Lower lobe of right lung (tissue), 2 donors: ENCODE measurements at places on chromosomes 2 and 18. TPM values are rescaled to one million over a fixed set of nuclear protein-coding genes. Genes with fewer than 3 reads are reported as not detected.
A peak's percentile ranks its signal among the peaks of the same experiment; 100 is the strongest.

- no peak for DNase-seq
Measured at GRCh38 chr18:78071776-78072175, 822.1 kb downstream of the GALR1 start.

- no peak for DNase-seq
Measured at GRCh38 chr18:32372381-32373061, 98.2 kb downstream of the GAREM1 start.

DNA sequence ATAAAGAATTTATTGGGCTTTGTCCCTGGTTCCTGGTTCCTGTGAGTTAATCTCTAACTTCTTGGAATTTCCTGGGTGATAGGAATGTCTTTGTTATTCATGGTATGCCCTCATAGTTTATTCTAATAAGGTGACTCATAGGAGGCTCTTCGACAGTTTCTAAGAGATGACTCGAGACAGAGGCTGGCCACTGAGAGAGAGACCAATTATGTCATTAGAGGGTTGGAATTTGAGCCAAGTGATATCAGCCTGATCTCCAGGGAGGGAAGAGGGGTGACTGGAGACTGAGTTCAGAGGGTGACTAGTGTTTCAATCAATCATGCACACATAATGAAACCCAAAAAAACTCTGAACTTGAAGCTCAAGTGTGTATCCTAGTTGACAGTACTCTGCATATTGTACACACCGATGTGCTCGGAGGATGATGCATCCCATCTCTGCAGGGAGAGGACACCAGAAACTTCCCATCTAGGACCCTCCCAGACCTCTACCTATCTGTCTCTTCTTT lies 185.7 kb downstream of the MTCL1 start:
- DNase-seq, result no peak

GRCh38 chr2:161063946-161064306 lies 96.3 kb upstream of the TANK start:
- DNase-seq, result no peak

GRCh38 chr2:122856696-122857095 lies 1101.2 kb downstream of the TSN start:
- no peak for DNase-seq

DNA sequence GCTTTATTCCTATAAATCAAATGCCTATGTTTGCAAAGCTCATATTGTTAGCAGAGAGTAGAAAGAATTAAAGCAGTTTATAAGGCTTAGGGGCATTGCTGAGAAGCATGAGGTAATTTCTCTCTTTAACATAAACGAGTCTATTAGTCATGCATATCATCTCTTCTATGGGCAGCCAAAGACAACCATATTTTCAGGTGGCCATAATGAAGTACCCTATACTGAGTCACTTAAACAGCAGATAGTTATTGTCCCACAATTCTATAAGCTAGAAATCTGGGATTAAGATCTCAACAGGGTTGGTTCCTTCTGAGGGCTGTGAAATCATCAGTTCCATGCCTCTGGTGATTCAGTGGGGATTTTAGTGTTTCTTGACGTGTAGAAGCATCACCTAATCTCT lies 277.5 kb downstream of the NR4A2 start:
- DNase-seq, result no peak

The IL36A gene
- total RNA-seq, result not detected

DNA sequence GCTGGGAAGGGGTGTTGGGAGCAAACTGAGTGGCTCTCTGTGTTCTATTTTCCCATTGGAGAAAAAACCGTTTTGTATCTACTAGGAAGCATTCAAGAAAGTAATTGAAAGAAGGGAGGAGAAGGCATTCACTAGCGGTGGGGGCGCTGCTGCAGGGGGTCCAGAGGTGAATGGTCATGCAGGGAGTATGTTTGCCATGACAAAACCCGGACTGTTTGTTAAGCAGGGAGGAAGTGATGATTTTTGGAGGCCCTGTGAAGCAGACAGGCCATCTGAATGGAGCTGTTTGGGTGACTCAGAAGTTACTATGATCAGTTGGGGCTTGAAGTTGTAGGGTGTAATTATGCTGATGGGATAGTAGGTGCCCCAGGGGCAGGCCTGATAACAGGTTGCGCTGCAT lies 7.0 kb downstream of the TAF4B start:
- no peak for DNase-seq

- DNase-seq, result no peak
Measured at GRCh38 chr2:105791229-105791628, 46.5 kb downstream of the NCK2 start.

The ATP8B1 gene
- total RNA-seq, result 27.2 TPM

DNA sequence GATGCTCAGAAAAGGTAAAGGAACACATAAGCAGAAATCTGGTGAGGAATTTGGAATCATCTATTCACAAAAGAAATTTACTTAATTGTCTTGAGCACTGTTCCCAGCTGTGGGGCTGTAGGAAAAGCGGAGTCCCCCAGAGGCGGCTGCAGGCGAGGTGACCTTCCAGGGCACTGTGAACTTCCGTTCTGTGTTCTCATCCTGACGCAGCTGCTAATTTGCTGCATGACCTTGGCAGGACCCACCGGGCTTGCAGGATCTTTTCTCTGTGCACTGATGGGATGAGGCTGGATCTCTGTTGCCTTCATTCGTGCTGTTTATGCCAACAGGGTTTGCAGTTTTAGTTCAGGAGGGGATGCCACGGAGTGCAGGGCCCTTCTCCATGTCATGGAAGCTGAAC lies 301.9 kb upstream of the MYT1L start:
- no peak for DNase-seq

The SAG gene
- not detected for total RNA-seq

The PHOSPHO2 gene
- total RNA-seq, result 6.1 TPM

- peak; percentile 57 for DNase-seq
Measured at GRCh38 chr2:3575534-3576262, 638 bp downstream of the RPS7 start.

GRCh38 chr18:43013486-43013885 lies 102.0 kb downstream of the RIT2 start:
- no peak for DNase-seq

The CLIP4 gene
- 64.6 TPM for total RNA-seq
